ENCODE measurements at places on chromosomes 11 and 22. TPM values are rescaled to one million over a fixed set of nuclear protein-coding genes. Genes with fewer than 3 reads are reported as not detected.

Gene APOBEC3C
- total RNA-seq, result 7.0 TPM

Gene NRGN
- total RNA-seq, result 0.24 TPM

Gene APOA5
- total RNA-seq, result 0.35 TPM

Gene SCGB1C1
- total RNA-seq, result not detected

Gene DPP3
- total RNA-seq, result 85.9 TPM

Gene TSGA10IP
- 2.0 TPM for total RNA-seq

Gene HTR3A
- total RNA-seq, result 8.1 TPM

Gene SCGB1A1
- total RNA-seq, result not detected

Gene BIRC3
- not detected for total RNA-seq

Gene POU2AF3
- total RNA-seq, result 5.2 TPM

Gene APOBEC3G
- 2.6 TPM for total RNA-seq

Gene KIF18A
- 26.5 TPM for total RNA-seq

Gene PRODH
- 67.4 TPM for total RNA-seq

Gene CXCR5
- not detected for total RNA-seq

Gene IGSF22
- not detected for total RNA-seq

Gene CELSR1
- total RNA-seq, result 20.4 TPM

Gene OR52A1
- total RNA-seq, result 4.3 TPM

Gene MB
- not detected for total RNA-seq

Gene EIF3F
- 555 TPM for total RNA-seq

Gene ZNF215
- total RNA-seq, result 18.8 TPM

Gene B3GAT1
- total RNA-seq, result 28.3 TPM

Gene CASTOR1
- 23.2 TPM for total RNA-seq

Gene DEUP1
- total RNA-seq, result 0.63 TPM

Gene PHETA2
- 5.9 TPM for total RNA-seq

Gene SLC35E4
- 10.4 TPM for total RNA-seq

Gene SHISA8
- 0.62 TPM for total RNA-seq

Gene DCDC1
- 0.27 TPM for total RNA-seq

Gene OSM
- total RNA-seq, result not detected

Gene KCNE3
- 10.6 TPM for total RNA-seq

Gene TRIM29
- 0.28 TPM for total RNA-seq

Gene CD6
- total RNA-seq, result 1.9 TPM

Gene LARGE2
- total RNA-seq, result 107 TPM

Gene MTFP1
- 54.6 TPM for total RNA-seq

Gene CASP12
- not detected for total RNA-seq

Gene ZP1
- not detected for total RNA-seq

Gene TESMIN
- 58.2 TPM for total RNA-seq

Gene MYBPC3
- not detected for total RNA-seq

Gene PAK1
- total RNA-seq, result 143 TPM

Gene PARVG
- total RNA-seq, result not detected

Gene COX8A
- total RNA-seq, result 427 TPM

Gene OLFML1
- total RNA-seq, result not detected

Gene MRE11
- total RNA-seq, result 38.5 TPM

Gene UCP3
- 0.21 TPM for total RNA-seq

Gene SOX6
- total RNA-seq, result 0.70 TPM

Gene OR1S1
- total RNA-seq, result not detected

Gene DDIAS
- 53.0 TPM for total RNA-seq

Gene TMEM126B
- total RNA-seq, result 93.0 TPM

Gene PNPLA3
- 23.4 TPM for total RNA-seq

Gene GLYAT
- total RNA-seq, result 0.10 TPM

Gene DDI1
- total RNA-seq, result not detected

Gene LYVE1
- 0.94 TPM for total RNA-seq

Gene NRIP3
- 8.0 TPM for total RNA-seq

Gene PRG2
- total RNA-seq, result not detected

Gene POU2AF2
- not detected for total RNA-seq

Gene MS4A7
- not detected for total RNA-seq
